CD8-positive, alpha-beta T cell (primary cell): ENCODE measurements at places on chromosomes 4 and X.

DNA sequence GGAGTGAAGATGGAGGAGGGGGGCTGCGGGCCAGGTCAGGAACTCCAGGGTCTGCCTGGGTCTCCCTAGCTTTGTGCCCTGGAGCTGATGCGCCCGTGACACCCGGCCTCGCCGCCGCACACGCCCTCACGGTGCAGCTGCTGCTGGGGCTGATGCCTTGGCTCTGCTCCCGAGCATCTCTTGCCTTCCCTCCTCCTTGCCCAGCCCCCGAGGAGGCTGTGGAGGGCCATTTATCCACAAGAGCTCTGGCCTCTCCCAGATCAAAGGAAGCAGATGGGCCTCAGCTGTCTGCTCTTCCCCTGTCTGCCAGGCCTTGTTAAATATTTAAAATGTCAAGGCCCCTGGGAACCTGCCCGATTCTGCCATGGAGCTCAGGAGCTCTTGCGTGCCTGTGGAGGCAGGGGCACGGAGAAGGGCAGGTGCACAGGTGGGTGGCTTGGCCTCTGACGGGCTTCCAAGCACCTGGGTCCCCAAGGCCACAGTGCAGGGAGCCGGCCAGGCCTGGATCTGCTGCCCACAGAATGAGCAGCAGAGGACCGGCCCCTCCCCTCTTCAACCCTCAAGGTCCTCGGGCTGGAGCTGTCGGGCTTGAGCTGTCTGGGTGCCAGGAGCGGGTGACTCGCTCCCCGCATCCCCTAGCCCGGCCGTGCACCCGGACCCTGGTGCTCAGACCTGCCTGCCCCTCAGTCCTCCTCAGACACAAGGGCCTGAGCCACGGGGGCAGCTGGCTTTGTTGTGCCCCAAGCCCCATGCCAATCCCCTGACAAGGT, 20.3 kb downstream of the ATP2B3 start:
- DNase-seq, result no peak

DNA sequence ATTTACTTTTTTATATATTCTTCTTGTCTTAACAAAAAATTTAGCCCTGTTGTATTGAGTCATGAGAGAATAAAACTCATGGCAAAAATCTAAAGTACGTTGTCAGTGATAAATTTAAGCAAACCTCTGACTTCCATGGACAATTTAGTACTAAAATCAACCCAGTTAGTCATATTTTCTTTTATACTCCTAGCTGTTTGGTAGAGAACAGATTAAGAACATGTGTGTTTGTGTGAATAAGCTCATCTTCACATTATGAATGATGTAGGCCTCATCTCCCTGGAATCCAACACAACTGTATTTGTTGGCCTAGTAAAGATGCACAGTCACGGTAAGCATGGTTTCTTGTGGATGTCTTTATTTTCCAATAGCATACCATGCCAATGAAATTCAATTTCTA, 40.8 kb upstream of the FAM47B start:
- no peak for DNase-seq

DNA sequence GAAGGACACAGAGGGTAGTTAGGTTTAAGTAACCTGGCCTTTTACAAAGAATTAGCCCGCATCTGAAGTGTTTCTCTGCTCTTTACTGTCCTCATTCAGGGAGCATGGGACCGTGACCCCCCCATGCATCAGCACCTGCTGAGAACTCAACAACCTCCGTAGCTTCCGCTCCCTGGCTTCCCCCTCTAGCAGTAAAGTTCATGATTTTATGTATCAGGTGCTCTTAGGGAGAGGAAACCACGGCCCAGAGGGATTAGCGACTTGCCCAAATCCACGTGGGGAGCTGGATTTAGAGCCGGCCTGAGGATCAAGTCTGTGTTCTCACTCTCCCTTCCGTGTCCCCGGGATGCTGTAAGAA, 284.6 kb upstream of the GATB start:
- DNase-seq, result no peak

DNA sequence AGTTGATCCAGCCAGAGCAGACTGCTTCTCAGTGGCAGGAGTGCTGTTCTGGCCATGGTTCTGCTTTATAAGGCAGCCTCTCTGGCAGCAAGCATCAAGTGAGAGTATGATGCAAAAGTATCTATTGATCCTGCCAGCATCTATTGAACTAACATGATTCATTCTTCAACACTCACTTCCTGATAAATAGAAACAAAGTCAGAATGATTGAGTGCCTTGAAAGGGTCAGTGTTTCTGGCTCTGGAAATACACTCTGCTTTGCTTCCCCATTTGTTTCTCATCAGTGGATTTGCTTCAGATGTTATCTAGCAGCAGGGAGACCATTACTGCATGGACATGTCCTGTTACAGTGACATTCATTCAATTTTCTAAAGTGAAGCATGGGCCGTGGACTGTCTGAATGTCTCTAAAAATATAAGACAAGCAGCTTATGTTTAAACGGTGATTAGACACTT, 66.2 kb upstream of the FRAS1 start:
- no peak for DNase-seq

DNA sequence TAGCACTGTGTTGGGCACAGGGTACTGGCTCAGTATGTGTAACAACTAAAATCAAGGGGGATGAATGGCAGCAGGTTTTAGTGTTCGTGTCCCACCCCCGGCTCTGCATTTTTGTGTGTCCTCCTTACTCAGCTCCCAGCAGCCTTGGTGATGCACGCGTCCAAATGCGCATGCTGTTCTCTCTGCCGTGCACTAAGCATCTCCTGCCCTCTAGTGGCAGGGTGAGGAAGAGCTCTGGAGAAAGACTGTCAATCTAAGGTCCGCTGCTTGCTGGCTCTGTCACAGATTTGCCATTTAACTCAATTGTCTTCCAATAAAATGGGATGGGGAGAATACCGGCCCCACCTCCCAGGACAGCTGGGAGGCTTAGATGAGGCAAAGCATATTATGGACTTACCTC, 61.4 kb downstream of the WFS1 start:
- no peak for DNase-seq

GRCh38 chr4:78439328-78439727, 112.2 kb upstream of the ANXA3 start:
- no peak for DNase-seq

DNA sequence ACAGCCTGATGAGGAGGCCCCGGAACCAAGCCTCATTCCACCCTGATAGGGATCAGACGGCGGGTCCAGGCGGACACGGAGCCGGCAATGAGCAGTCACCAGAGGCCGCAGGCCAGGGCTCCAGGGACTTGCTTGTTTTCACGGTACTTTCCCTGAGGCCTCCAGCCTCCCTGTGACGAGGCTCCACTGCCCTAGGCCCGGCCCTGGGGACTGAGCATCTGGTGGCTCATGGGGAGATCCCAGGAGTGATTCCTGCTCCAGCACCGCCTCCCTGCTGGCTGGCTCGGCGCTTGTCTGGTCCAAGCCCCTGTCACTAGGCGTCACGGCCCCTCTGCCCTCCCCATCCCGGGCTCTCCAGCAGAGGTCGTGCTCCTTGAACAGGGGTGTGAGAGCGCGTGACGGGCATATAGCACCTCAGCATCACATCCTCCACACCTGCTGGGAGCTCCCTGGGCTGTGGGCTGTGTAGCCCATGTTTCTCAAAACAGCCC, 14.1 kb downstream of the HTRA3 start:
- DNase-seq, result no peak

GRCh38 chr4:93461541-93461940, 367.0 kb upstream of the ATOH1 start:
- no peak for DNase-seq

GRCh38 chr4:176034499-176034898, 31.1 kb upstream of the WDR17 start:
- DNase-seq, result no peak

DNA sequence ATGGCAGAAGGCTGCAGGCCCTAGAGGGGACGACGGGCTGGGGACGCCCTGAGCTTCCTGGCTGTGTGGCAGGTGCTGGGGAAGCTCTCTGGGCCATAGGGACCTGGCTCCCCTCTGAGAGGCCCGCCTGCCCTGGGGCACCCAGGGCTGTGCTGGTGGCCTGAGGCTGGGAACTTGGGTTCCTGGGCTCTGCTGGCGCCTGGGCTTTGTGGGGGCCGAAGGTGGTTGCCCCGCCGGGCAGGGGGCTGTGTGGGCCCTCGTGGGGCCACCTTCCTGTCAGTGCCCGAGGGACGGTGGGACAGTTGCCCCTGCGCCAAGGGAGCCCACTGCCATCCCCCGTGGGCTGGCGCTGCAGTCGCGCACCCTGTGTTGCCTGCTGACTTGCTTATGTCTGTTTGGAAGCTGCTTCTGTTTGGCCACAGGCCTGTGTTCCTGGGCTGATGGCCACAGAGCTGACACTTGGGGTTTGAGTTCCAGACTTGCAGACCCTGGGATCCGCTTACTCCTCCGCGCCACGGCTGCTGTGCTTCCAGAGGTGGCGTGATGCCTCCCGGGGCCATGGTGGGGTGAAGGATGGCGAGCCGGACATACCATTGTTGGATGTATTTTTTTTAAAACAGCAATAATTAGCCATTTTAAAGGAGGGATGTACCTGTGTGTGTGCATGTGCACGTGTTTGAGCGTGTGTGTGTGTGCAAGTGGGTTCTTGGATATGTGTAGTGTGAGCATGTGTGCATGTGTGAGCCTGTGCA, 8.5 kb downstream of the NAT8L start:
- no peak for DNase-seq

DNA sequence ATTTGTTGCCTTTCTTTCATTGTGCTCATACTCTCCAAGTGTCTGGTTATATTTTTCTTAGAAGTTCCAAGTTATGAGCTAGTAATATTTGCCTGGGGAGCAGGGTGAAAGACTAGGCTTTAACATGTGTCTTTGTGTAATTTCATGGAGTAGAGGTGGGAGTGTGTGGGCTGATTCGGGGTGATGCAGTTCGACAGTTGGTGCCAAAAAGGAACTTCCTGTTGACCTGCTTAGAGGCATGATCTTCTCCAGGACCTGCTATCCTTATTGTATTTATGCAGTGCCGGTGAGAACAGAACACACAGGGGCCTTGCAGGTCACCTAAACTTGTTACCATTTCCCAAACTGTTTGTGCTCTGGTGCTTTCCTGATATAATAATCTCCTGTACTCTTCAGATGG, 21.2 kb downstream of the USP53 start:
- DNase-seq, result no peak

DNA sequence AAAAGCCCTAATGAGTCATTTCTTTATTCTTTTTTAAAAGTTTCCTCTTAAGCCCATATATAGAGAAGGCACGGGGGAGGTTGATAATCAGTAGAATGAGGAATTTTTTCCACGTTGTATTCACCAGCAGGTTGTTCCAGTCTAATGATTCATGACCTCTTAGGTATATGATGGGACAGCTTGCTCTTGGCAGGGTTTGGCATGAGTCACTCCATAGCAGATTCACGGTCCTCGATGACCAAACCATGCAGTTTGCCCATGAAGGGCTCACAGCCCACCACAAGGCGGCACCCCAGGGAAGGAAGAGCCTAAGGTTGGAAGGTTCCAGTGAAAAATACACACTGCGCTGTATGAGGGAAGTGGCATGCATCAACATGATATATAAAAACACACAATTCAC, 623.8 kb upstream of the DIPK2B start:
- no peak for DNase-seq

DNA sequence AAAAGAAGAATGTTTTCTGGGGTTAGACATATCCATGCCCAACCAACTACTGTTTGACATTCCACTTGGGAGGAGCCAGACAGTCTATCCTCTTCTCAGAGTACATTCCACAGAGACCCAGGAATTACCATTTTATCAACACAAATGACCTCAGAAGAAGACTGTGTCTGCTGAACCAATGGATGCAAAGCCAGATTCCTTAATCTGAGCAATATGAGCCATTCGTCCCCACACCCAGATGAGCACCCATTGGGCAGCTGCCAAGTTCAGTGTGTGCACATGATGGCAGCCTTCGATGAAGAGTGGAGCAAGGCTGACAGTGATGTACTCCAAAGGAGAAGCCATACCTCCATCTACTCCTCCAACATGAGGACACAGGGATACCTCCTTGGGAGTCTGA, 111.3 kb downstream of the ZNF674 start:
- DNase-seq, result no peak

DNA sequence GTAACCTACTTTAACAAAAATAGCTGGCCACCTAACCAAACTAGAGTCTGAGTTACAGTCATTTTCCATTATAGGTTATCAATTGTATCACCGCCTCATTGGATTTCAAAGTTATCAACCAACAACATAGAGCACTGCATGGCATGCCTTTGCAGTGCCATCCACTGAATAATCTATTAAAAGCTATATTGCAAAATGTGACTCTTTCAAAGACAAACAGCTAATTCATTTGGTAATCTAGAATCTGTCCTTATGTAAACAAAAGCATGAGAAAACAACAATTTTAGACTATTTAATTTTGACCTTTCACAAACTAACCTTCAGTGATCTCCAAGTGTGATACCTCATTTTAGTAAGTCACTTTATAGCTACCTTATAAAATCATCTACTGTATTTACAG, 144.2 kb upstream of the SH3RF1 start:
- no peak for DNase-seq

DNA sequence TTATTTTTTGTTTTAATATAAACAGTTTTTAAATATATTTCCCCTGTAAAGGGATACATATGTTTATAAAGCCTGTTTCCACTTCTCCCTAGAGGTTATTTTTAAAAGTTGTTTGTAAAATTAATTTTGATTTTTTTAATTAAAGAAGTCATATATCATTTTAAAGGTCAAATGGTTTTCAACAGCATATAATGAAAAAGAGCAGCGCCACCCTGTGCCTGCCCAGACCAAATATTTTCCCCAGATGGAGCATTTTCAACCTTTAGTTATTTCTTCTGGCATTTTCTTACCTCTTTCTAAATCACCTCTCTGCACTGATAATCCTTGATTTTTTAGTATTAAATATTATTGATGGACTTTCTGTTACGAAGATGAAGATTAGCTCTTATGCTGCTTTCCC, 21.0 kb downstream of the MSX1 start:
- no peak for DNase-seq

- DNase-seq, result no peak
Observed at GRCh38 chr4:86582410-86582809, 11.7 kb upstream of the PTPN13 start.

DNA sequence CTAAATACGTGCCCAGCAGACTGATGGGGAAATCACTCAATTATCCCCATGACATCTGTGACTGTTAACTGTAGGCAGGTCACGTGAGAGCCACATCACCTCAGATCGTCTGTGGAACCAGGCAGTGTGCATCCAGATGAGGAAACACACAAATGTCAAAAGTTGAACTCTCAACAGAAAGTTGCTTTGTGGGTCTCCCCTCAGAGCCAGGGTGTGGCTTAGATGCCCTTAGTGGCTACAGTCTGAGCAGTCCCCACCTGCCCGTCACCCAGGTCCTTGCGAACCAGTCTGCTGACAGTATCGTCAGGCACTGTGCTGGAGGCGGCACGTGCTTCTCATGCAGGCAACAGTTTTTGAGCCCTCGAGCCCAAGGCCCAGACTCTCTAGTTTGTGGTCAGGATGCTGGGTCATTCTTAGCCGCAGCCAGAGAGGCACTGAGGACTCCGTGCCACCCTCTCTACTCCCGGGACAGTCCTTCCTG, 10.8 kb downstream of the TMEM187 start:
- no peak for DNase-seq
